ENCODE measurements at places on chromosomes 7 and 10.

GRCh38 chr10:42935466-42935865, 141.4 kb upstream of the RET start:
- no peak for DNase-seq

DNA sequence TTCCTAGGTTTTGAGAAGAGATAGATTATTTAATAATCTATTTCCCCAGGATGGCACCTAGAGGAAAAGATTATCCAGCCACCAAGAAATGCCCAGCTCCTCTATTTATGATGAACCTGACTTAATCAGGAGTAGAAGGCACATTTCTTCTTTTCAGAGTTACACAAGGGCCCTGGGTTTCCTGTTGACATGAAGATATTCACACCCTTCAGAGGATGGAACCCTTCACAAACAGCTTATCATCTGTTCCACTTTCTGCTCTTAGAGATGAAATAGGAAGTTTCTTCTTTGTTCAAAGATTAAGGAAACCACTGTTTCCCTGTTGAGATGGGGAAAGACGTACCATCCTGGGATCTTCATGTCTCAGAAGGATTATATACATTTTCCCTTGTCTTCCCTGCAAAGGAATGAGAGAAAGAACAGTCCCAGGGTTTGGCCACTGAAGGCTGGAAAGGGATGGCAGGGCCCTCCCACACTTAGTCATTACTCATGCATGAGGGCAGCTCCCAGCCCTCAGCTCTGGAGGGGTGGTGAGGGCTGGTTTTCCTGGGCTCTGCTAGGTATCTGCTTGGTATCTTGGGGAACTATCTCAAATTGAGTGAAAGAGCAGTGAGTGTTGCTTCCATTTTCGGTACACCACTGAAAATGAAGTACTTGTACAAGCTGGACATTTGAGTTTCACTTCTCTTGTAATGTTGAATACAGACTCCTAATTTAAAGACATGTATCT, 64.0 kb downstream of the MTPAP start:
- DNase-seq = no peak

- no peak for DNase-seq
Observed at GRCh38 chr10:89245802-89246201, 5.8 kb downstream of the LIPA start.

GRCh38 chr7:85030893-85031292, 156.0 kb downstream of the SEMA3D start:
- DNase-seq = no peak

DNA sequence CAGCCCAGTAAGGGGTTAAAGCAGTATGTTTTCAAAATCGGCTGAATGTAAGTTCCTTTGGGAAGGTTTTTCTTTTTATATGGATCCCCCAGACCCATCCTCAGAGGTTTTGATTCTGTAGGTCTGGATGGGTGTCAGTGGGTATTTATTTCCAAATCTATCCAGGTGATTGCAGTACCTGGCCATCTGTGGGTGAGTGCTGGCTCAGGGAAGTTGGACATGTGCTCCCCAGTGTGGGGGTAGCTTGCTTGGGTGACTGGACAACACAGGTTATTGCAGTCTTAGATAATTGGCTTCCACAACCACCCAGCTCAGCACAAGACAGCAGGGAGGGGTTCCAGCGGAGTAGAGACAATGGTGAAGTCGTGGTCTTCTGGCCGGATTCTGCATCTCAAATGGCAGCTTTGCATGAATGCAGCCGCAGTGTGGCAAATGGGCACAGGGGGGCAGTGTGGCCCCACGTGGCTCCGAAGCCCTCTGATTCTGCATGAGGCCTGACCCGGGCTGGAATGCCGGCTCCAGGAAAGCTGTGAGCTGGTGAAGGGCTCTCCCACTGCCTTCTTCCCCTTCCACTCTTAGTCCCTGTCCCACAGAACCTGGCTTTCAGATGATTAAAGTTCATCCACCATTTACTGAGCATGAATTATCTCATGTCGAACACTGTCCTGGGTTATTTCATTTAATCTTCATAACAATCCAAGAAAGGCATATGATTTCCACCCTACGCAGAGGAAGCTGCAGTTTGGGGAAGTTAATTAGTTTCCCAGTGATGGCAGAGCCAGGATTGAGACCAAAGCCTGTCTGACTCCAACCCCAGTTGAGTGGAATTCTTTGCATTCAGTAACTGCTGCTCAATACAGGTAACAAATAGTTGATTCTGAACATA, 64.5 kb upstream of the SYPL1 start:
- DNase-seq = peak; percentile 49

DNA sequence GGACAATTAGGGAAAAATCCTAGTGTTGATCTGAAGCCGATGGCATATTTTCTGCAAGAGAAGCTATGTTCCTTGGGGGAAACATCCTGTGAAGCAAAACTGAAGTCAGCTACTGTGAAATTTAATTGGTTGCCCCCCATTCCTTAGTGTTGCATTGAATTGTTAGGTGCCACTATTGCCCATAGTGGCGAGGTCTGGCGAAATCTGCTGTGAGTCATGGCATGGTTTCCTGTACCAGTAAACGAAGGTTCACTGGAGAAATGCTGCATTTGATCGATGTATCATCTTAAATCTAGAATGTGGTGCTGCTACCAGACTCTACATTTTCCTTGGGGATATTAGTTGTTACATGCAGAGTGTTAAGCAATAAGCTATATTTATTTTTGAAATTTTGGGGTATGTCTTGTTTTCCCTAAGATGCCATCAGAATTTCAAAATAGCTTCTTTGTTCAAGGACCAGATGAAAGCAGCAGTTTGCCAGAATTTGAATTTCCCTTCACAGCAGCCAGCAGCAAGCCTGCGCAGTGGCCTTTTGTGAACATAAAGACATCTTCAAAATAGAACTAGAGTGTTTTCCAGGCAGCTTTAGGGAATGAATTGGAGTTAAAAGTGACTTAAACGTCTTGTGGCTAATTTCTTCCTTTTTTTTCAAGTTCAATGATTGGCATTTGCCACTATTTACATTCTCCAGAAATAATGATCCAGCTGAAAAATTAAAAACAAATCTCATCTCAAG, 348.6 kb upstream of the COBL start:
- DNase-seq = no peak

DNA sequence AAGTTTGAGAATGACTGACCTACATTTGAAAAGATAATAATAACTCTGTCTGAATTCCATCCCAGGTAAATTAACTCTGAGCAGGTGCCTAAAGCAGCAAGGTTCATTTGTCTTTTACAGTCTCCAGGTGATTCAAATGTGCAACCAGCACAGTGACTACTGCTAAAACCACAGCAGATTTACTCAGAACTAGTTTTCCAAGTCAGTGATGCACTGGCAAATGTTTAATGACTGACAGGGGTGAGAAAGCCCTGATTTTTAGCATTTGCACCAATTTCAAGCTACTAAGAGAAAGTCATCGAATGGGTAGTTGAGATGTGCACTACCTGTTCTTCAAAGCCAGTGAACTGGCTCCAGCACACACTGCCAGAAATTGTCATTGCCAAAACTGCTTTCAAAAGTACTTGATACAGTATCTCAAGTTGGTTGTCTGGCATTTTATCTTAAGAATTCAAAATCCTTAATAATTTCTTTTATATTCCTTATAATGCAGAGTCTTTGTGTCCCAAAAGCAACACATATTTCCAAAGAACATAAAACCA, 60.3 kb downstream of the ATOH7 start:
- no peak for DNase-seq

- no peak for DNase-seq
Observed at GRCh38 chr7:11416641-11417458, 415.1 kb downstream of the THSD7A start.

DNA sequence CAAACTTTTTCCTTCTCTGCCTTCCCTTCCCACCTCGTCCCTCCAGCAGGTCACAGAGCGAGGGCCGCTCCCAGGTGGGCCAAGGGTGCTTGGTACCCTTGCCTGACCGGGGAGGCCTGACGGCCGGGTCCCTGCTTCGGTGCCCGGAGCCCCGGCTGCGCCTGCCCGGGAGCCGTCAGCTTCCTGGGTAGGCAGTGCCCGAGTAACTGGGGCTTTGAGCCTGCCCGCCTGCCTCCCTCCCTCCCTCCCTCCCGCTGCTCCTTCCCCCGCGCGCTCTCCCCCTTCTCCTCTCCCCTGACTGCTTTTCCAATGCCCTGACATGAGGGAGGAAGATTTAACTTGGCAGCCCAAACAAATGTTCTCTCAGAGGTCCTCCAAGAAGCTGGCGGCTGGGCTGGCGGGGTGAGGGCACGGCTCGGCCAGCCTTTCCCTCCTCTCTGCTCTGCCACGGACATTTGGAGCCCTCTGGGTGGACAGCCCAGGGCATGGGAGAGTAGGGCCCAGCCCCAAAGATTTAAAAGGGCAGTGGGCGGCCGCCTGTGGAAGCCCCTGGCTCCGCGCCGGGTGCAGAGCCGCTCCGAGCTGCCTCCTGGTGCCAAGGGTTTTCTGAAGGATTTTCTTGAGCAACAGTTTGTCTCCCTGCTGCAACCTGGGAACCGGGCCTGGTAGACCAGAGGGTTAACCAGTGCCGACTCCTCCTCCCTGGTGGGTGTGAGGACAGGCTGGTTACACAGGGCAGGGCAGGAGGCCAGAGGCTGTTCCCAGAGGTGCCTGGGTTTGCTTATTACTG, 2.0 kb downstream of the ZMIZ1 start:
- no peak for DNase-seq

DNA sequence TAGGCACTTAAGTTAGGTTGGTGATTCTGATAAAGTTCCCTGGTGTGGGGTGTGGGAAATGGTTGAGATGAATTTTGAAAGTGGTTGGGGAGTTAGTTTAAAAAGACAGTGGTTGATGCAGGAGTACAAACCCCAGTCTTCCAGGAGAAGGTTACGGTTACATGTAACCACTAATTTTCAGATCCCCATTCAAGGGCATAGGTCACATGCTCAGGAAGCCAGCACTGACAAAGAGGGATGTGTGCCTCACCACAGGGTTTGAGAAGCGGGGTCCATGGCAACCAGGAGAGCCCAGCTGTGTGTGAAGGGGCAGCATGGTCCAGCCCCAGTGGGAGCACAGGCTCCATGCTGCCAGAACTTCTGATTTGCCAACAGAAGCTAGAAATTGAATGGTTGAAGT, 144.2 kb downstream of the MDFIC start:
- no peak for DNase-seq

DNA sequence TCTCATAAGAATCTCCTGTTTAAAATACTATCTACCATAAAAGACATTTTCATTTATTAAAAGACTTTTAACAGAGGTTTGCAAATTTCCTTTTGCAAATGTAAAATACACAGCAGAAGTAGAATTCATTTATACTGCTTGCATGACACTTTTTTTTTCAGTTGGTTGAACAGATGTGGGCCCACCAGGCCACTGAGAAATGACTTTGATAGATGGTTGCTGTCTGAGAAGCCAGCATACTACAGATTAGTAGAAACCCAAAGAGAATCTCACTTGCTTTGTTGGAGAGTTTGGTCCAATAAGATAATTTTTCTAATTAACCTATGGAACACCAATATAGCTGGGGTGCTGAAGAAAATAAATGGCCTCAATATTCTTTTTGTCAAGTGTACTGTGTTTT, 66.3 kb downstream of the PHF14 start:
- DNase-seq = no peak

DNA sequence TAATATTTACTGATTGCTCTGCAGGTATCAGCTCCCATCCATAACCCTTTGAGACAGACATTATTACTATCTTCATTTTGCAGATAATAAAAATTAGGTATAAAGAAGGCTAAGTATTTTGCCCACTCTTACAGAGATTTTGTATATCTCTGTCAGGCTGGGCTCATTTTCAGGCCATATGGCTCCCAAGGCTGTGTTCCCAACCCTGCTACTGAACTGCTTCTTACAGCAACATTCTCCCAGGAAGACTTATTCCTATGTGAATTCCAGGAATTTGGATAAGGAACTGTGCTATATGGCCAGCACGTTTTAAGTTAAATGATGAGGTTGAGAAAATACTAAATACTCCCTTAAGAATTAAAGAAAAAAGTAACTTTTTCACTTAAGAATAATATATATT, 1.9 kb upstream of the TMEM106B start:
- no peak for DNase-seq

- DNase-seq = no peak
Observed at GRCh38 chr10:88082806-88083596, 219.6 kb downstream of the PTEN start.

DNA sequence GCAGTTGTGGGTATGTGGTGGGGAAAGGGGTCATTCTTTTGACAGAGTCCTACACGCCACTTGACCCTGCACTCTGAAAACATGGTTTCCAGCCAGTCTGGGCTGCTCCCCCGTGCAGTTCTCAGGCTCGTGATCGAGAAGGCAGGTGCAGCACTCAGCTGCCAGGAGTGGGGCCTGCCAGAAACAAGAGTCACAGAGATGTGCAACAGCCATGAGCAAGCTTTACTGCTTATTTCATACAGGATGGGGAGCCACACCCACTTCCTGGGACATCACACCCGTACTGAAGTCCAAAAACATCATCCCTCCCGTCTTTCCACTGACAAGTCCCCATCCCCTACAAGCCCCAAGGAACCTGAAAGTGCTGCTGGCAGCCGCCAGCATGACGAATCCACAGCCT, 9.3 kb downstream of the ATG9B start:
- peak; percentile 27 for DNase-seq

GRCh38 chr7:149785983-149786382, 12.6 kb upstream of the ZNF467 start:
- DNase-seq = no peak

DNA sequence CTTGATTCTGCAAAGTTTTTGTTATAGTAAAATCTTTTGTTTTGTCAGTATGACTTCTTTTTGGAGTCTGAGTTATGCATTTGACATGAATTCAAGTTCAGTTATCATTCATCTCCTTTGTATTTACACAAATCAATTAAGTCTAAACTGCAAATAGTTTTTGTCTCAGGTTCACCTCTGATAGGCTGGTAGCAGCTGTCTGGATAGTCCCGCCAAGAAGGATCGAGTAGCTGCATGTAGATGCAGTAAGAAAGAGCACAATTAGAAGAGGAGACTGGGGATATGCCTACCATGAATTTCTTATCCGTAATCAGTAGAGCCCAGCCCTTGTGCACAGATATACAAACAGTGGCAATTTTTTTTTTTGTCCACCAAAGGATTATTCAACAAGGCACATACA, 392.5 kb upstream of the ETV1 start:
- DNase-seq = no peak

DNA sequence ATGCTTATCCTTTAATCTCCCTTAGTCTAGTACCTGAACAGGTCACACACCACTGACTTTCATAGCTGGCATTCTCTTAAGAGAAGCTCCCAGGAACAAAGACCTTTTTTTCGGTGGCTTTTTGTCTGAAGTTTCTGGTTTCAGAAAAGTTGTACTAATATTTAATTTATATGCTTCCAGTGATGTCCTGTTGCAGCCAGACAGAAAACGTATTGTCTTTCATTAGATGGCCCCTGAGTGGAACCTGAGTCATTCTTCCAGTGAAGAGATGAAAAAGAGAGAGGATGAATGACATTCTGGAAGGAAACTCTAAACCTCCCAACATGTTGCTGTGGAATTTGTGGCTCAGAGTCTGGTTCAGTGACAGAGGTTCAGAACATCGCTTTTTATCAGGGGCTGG, 274.8 kb upstream of the TAC1 start:
- no peak for DNase-seq

DNA sequence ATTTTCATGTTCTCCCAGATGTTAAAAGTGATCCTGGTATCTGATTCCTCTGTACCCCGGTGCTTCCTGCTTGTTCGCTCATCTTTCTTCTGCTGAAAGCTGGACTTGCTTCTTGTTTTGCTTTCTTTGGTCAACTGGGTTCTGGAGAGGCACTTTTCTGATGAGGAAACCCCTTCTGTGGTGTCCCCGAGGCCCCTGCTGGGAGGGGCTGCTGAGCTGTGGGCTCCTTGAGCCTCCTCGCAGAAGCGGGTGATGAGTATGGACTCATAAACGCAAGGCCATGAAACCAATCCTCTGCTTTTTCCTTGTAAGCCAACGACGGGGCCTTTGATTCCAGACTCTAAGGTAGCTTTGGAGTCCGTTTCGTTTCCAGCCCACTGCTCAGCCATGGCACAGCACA, 7.8 kb downstream of the WIPI2 start:
- DNase-seq = no peak

GRCh38 chr10:209357-209756, 74.1 kb downstream of the ZMYND11 start:
- no peak for DNase-seq
